ENCODE measurements at places on chromosomes 7 and 10. TPM values are rescaled to one million over a fixed set of nuclear protein-coding genes. Genes with fewer than 3 reads are reported as not detected.

The FEZF1 gene
- total RNA-seq = not detected

The VSTM2A gene
- not detected for total RNA-seq

The DTX2 gene
- total RNA-seq = 27.7 TPM

The TMEM184A gene
- total RNA-seq = 8.1 TPM

The SUGCT gene
- total RNA-seq = 0.94 TPM

The NRCAM gene
- 99.1 TPM for total RNA-seq

The POM121L12 gene
- not detected for total RNA-seq

The EGR2 gene
- total RNA-seq = 0.29 TPM
